ENCODE measurements at places on chromosomes 12 and 14.

DNA sequence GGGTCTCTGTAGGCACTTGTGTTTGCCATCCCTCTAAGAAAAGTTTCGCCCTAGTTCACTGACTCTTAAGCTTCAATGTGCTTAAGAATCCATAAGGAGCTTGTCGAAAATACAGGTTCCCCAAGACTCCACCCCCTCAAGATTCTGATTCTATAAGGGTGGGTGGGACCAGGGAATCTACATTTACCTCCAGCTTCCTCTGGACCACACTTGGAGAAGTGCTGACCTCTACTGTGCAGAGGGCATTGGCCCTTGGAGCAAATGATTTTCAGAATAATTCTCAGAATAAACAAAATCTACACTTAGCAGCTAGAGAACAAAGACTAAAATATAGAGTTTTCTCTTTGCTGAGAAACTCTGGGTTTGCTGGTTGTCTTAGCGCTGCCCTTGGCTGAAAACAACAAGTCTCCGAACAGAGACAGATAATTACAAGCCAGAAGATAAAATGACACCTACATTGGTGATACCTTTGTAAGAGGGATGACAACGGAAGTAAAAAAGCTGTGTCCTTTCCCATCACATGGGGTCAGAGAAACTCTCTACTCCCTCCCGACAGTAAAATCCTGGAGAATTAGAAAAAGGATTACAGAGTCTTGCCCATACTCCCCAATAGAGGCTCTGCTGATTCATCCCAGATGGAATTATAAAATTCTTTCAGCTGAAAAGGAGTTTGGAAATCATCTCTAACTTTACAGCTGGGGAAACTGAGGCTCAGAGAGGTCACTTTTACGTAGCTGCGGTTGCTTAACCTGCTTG lies 4.8 kb downstream of the TGFB3 start:
- no peak for DNase-seq

- no peak for DNase-seq
Measured at GRCh38 chr12:108884116-108885012, 4.5 kb downstream of the DAO start.

DNA sequence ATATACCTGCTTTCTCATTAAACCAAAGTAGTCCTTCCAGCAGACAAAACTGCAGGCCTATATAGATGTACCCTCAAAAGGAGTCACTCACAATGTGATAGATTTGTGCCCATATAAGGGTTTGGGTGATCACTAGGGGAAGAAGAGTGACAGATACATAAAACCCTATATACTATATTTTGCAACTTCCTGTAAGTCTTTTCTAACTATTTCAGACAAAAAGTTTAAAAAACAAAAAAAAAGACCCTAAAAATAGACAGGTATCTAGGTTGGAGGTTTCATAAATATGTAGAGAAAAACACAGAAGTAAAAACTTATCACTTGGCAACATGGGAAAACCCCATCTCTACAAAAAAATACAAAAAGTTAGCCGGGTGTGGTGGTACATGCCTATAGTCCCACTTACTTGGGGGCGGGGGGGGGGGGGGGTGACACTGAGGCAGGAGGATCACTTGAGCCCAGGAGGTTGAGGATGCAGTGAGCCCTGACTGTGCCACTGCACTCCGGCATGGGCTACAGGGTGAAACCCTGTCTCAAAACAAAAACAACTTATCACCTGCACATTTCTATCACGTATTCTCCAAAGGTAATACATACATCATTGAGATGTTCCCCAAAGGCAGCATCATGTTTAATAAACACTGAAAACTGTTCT lies 2.9 kb downstream of the VCPKMT start:
- no peak for DNase-seq

GRCh38 chr12:14982991-14983390 lies 10.1 kb downstream of the PDE6H start:
- DNase-seq, result no peak

- no peak for DNase-seq
Measured at GRCh38 chr12:94309373-94309772, 150.3 kb downstream of the CEP83 start.

DNA sequence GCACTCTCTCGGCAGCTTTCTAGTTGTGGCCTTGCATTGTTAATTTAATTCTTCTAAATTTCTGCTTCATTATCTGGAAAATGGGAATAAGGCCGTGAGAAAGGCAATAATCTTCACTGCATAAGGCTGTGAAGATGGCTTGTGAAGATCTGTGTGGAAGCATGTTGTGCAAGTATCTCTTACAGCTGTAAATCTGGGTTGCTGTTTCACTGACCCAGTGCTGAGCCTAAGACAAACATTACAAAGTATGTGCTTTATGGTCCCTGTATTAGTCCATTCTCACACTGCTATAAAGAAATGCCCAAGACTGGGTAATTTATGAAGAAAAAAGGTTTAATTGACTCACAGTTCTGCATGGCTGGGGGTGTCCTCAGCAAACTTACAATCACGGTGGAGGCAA lies 101.0 kb upstream of the PTPRR start:
- DNase-seq, result no peak

DNA sequence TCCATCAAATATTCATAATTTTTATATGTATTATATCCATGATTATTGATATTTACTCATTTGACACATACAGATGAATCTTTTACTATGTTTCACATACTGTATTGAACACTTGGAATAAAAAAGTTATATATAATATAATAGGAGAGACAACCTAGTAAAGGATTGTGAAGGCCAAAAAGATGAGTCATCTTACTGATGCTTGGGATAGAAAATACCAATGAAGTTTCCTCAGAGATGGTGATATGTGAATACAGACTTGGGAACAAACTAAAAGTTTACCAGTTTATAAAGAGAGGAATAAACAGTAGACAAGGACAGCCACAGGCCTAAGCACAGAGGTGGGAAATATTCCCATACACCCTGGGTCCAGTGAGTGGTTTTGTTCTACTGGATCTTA lies 743.9 kb upstream of the FLRT2 start:
- DNase-seq, result no peak

DNA sequence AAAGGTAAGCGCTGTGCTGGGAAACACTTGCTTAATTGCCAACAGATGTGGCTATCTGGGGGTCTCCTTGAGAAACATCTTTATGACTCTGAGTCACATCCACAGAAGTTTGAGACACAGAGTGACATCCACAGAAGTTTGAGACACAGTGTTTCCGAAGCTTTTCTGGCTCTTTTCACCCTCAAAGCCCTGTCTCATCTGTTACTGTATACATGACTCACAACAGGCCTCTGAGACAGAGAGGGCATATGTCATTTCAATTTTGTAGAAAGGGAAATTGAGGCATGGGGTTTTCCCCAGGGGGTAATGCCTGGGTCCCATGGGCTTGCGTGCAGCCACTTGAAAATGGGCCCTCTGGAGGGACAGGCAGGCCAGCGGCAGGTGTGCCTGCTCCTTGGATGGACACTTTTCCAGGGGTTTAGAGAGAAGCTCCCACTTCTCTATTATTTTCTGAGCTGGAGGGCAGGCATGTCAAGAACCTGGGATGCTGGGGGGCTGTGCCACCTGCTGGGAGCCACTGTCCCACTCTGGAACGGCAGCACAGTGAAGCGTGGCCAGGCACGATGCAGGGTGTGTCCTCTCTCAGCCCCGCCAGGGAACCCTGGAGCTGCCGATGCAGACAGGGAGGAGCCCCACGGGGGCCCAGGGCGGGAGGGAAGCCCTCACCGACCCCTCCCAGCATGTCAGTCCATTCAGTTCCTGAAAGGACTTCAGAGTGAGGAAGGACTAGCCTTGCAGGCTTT lies 111.3 kb upstream of the FKBP4 start:
- DNase-seq, result no peak

DNA sequence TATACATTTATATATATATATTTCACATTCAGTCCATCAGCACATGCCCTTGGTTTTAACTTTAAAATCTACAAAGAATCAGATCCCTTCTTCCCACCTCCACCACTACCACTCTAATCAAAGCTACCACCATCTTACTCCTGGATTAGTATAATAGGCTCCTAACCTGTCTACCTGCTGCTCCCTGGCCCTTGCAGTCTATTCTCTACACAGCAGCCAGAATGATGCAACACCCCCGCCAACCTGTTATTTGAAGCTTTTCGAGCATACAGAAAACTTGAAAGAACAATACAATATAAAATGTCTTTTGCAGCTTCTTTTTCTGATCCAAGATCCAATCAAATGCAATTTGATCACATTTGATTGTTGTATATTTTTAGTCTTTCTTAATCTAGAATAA lies 165.9 kb upstream of the HMGA2 start:
- DNase-seq, result no peak
